ENCODE measurements at places on chromosomes 11 and 22.
A peak's percentile ranks its signal among the peaks of the same experiment; 100 is the strongest.

DNA sequence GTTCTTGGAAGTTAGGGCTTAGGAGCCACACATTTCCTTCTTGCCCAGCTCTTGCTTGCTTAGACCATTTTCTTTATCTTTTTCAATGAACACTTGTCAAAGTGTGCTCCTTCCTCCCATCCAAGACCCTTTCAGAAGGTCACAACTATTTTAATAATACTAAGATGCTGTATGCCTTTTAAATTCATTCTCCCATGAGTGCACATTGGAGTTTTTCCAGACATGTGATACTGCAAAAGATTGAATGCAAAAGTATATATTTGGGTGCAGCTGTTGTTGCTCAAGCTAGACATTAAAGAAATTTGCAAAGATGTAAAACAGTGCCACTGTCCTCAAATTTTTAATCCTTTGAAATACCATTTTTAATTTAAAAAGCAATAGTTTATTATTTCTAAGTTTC, 69.3 kb upstream of the TNRC6B start:
- DNase-seq = no peak

DNA sequence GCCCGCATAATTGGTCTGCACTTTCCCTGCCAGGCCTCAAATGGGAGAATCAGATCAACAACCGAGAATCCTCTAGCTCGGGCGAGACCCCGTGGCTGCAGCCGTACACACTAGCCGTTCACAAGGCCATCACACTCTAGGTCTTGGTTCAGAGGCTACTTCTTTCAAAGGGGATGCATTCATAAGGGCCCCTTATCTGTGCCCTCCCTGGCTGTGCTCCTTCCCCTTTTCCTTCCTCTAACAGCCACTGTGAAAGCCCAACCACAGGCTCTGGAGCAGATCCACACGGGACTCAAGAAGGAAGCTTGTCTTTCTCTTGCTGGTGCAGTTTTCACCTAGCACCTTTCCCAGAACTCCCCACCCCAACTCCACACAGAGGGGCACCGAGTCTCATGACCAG, 24.5 kb downstream of the SMIM38 start:
- no peak for DNase-seq

GRCh38 chr22:42627981-42628380, 12.4 kb downstream of the ATP5MGL start:
- DNase-seq = no peak

GRCh38 chr22:45312415-45312814, 2.7 kb downstream of the FAM118A start:
- DNase-seq = no peak

- no peak for DNase-seq
Measured at GRCh38 chr11:30445056-30445455, 122.2 kb downstream of the ARL14EP start.

DNA sequence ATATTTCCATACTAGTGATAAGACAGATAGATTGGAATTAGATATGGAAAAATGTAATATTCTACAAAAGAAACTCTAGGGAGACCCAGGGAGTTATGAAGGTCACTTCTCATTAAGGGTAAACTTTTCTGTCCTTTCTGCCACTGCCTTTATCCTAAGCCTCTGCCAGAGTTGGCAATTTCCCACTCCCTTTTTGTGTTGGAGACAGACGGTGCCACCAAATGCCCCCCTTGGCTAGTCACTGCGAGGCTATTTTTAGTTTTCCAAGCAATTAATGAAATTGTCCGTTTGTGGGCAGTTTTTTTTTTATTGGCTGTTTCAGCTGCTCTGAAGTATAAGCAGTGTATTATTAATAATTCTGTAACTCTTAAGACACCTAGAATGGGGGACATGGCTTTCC, 67.6 kb upstream of the TENM4 start:
- no peak for DNase-seq

DNA sequence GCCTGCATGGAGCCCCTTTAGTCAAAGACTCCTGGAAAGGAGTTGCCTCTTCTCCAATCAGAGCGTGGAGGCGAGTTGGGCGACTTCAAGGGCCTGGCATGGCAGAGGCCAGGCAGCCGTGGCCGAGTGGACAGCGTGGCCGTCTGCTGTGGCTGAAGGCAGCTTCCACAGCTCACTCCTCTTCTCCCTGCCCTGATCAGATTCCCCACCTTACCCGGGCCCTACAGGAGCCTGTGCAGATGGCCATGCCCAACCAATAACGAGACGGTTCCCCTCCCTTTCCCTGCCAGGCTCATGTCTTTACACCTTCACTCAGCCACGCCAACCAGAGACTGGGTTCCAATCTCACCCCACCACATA, 20.0 kb upstream of the SLC22A12 start:
- no peak for DNase-seq

- no peak for DNase-seq
Measured at GRCh38 chr11:124198897-124199296, 15.8 kb downstream of the OR10D3 start.

GRCh38 chr11:75969626-75970308, 154.8 kb downstream of the UVRAG start:
- DNase-seq = no peak

GRCh38 chr11:76880314-76880713, 19.6 kb downstream of the ACER3 start:
- no peak for DNase-seq

- no peak for DNase-seq
Measured at GRCh38 chr11:115450519-115450918, 53.7 kb downstream of the CADM1 start.

DNA sequence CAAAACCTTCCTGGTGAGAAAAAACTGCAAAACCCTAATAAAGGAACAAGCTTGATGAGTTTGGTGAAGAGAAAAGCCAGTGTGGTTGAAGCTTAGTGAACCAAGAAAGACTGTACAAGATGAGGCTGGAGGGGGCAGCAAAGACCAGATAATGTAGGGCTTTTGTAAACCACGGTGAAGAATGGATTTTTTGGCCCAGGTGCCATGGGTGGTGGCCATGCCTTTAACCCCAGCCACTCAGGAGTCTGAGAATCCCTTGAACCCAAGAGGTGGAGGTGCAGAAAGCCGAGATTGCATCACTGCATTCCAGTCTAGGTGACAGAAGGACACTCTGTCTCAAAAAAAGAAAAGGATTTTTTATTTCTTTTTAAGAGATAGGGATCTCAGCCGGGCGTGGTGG, 5.0 kb upstream of the ZDHHC5 start:
- no peak for DNase-seq

GRCh38 chr11:61026121-61027031, 54.9 kb downstream of the CD6 start:
- no peak for DNase-seq

GRCh38 chr11:553083-553987, 7.2 kb downstream of the LMNTD2 start:
- DNase-seq = no peak

DNA sequence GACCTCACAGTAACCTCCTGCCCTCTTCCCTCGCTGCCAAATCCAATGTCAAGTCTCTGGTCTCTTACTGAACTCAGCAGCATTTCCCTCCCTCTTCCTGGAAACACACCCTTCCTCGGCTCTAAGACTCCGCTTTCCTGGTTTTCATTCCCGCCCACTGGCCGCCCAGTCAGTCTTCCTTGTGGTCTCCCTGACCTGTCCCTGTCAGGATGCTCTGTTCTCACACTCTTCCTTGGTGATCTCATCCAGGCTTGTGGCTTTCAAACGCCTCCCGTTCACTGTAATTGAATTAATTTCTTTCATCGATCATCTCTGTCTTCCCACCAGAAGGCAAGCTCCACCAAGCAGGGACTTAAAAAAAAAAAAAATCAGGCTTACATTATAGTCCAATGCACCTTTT, 33.5 kb downstream of the MYO18B start:
- DNase-seq = no peak

DNA sequence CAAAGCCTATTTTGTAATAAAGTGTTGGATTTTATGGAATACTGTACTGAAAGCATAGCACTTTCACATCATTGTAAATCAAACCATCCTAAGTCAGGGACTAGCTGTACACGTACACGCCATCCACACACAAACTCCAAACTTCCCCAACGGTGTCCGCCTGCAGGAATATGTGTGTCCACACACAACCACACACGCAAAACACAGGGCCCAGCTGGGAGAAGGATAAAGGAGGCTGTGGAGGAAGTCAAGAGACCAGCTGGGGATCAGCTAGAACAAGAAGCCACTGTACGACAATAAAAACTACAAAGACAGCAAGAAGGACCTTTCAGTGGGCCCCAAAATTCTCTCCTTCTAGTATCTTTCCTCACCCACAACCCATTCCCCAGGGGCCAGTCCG, 1.6 kb downstream of the TRIM29 start:
- no peak for DNase-seq

DNA sequence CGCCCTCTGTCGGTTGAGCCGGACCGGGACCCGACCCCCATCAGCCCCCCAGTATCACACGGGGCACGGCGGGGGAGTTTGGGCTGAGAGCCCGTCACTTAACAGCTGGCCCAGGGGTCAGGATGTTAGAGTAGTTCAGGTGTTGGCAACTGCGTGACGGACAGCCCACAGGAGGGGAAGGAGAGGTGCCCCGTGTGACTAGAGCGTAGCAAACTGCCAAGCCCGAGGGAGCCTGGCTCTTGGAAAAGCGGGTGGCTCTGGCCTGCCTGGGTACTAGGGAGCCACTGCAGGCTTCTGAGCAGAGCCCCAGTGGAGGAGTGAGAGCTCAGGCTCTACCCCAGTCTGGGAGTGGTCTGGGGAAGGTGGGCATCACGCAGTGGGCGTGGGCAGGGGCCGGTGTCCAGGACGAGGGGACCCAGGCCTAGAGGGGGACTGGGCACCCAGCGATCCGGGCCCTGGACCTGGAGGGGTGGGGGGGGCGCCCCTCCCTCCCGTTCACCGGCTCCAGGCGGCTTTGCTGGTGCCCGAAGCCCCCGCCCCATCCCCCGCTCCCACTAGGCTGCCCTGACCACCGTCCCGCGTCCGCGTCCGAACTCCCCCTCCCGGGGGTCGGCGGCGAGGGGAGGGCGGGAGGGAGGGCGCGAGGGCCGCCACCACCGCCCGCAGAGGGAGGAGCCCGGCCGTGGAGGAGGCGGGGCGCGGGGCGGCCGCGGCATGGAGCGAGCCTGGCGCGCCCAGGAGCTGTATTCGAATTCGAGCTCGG, 24.4 kb downstream of the SHANK3 start:
- no peak for DNase-seq

- DNase-seq = no peak
Measured at GRCh38 chr11:7673724-7674434, 579 bp upstream of the CYB5R2 start.

DNA sequence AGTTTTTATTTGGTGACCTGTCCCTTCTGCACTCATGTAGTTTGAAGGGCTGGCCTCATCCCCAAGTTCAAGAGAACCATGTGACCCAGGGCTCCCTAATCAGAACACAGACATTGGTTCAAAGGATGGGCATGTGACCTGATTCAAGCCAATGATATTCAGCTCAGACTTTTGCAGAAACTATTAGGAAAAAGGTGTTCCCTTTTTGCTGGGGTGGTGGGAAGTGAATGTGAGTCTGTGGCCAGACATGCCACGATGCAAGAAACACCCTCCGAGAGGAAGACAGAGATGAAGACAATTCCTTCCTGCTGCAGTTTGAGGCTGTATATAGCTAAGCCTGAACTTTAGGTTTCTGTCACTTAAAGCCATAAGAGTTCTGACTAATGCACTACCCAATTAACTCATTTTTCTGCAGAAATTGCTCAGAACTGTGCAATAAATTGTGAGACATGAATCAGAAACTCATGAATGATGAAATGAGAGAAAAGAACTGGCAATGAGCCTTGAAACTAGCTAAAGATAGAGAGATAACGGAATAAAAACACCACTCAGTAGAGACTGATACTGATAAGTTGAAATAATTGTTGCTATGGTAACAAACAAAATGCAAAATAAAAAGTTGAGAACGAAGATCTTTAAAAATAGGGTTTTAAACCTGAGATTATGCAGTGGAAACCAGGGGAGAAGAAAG, 9.2 kb upstream of the MAPK1 start:
- DNase-seq = peak; percentile 34

DNA sequence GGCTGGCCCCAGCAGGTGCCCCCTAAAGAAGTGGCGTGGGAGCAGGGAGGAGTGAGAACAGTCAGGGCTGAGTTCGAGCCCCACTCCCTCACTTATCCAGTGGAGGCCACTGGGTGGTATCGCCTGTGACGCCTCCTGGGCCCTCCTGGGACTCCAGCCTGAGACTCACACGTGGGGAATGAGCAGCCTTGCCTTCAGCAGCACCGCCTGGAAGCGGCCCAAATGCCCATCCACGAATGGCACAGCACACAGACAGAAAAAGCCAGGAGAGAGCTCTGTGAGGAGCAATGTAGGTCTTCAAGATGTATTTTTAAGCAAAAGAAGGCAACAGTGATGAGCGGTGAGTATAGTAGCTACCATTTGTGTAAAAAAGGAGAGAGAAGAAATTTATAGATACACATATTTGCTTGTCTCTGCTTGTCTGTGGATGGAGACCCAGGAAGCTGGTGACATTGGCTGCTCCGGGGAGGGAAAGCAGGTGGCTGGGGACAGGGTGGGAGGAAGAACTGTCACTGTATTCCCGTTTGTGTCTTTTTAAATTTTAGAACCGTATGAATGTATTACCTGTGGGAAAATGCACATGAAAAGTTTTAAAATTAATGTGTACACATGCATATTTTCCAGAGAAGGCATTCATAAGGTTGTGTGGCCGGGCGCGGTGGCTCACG, 13.2 kb downstream of the KCNJ4 start:
- DNase-seq = no peak

DNA sequence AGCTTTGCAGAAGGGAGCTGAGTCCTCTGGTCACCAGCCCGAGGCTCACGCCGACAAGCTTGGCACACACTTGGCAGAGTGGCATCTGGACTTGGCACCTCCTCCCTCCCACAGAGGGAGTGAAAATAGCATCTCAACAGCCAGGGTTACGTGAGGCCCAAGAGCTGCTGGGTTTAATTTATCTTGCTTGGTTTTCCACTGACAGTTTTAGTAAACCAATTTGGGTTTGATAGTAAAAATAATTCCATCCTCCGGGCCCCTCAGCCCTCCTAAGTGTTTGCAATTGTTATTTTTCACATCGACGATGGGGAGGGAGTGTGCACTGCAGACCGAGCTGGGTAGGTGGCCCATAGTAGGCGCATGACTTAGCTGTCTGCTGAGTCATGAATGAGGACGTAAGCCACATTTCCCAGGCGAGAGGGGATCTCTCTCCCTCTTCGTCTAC, 107.6 kb upstream of the ASPHD2 start:
- DNase-seq = peak; percentile 36

DNA sequence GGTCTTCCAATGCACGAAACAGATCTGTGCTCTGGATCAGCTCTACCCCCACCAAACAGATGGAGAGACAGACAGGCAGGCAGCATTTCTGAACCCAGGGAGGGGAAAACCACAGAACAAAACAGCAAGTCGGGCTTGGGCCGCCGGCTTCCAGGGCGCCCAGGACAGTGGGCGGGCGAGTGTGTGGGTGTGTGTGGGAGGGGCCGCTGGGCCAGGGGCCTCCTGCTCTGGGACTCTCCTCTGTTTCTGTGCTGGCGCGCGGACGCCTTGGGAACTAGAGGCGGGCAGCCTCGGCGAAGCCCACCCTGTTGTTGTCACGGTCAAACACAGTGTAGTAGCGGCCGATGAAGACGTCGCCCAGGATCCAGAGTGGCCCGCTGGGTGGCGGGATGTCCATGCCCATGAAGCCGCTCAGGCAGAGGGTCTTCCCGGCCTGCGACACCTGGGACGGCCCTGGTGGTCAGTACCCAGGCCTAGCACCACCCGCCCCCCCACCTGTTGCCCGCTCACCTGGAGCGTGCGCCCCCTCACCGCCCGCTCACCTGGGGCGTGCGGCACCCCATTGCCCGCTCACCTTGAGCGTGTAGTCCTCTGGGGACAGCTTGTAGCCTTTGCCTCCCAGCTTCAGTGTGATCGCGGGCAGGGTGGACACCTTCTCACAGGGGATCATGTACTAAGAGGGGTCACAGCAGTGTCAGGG, 3.0 kb upstream of the IFITM10 start:
- DNase-seq = no peak

Measured in non-pigmented ciliary epithelial cell (primary cell).